ENCODE measurements at places on chromosomes 5 and 9.

- no peak for DNase-seq
Measured at GRCh38 chr5:38607930-38608564, 51.6 kb upstream of the LIFR start.

DNA sequence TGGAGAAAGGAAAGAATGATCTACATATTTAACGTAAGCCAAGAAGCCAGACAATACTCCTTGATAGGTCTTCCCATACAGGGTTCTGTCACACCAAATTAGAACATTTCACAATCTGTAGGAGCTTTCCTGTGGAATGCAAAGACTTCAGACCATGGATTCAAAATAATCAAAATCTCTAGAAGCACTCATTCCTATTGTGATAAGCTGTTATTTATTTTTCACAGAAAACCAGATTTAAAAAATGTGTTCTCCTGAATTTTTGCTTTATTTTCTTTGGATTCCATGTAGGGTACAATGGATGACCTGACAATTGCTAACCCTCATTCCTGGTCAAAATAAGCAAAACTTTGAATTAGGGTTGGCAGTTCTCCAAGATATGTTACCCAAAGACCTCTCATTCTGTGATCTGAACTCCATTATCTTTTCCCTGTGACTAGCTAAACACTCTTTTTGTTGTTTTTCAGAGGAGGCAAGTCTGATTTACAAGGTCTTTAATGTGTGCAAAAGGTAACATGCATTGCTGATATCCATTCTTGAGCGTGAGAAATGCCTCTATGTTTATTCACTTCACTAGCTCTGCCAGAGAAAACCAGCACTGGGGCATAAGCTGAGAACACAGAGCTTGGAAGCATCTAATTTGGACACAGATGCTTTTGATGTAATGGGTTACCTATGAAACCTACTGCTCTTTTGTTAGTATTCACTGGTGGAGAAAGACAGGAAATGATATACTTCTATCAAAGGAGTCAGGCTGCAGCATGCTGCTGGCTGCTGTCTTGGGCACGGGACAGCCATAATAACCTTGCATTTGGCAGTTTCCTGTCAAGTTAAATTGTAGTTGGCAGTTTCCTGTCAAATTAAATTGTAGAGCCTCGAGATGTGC lies 31.4 kb downstream of the ACTBL2 start:
- peak; percentile 53 for DNase-seq

DNA sequence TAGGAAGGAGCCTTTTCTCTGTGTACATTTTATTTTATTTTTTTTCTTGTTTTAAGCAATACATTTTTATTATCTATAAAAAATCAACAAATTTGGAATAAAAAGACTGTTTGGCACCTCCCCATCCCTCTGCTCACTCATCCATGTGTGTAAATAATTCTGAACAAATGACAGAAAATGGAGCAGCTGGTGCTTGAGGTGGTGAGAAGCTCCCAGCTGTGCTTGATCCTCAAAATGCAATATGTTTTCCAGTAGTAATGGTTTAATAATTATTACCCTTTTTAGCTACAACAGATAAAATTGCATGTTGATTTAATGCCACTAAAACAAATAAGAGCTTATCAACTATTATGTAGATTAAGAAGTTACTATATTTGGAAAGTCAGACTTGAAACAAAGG lies 132.5 kb downstream of the CDH18 start:
- DNase-seq = no peak

- DNase-seq = no peak
Measured at GRCh38 chr5:101174981-101175380, 271.9 kb upstream of the ST8SIA4 start.

- peak; percentile 48 for DNase-seq
Measured at GRCh38 chr9:131668439-131669268, 71.2 kb downstream of the RAPGEF1 start.

DNA sequence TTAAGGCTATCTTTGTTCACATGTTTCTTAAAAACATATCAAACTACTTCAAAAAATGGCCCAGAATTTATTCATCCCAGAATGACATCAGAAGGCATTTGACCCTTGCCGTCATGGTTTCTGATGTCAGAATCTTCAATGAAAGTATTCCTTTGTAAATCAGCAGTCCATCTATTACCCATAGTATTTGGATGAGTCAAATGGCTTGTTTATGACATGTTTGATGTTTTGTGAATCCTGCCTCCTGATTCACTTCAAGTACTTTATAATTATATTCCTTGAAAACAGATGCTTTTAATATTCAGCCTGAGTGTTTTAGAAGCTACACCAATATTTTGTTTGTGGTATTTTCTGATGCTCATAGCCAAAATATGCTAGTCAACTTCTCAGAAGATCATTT lies 200.8 kb upstream of the MEF2C start:
- DNase-seq = no peak

GRCh38 chr5:154059583-154059982 lies 20.8 kb downstream of the MFAP3 start:
- DNase-seq = no peak

DNA sequence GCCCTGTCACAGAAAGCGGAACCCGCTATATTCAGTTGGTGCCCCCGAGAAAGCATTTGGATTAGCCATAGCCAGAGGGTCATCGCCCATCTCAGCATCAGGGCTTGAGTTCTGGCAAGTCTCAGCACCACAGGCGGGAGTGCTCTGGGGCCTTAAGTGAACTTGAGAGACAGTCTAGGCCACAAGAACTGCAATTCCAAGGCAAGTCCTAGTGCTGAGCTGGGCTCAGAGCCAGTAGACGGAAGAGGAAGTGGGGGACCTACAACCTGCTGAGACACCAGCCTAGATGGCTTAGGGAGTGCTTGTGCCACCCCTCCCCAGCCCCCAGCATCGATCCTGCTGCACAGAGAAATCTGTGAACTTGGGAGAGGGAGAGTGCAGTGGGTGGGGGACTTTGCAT lies 594.9 kb downstream of the CCDC171 start:
- DNase-seq = no peak

- no peak for DNase-seq
Measured at GRCh38 chr5:7844901-7845300, 6.0 kb downstream of the CFAP90 start.

DNA sequence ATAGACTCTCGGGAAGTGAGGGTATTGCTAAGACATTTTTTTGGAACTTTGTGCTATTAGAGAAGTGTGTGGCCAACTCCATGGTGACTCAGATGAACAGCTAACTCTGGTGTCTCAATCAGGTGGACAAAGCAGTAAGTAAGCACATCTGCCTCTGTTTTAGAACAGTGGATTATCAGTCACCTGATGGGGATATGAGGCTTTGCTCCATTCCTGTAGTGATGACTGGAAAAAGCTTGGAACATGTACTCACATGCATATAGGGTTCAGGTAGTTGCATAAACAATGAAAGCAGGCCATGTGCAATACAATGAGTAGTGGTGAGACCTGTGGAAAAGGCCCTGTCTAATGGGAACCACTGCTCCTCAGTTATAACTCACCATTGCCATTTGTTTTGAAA lies 168.2 kb upstream of the FBN2 start:
- no peak for DNase-seq

GRCh38 chr9:72473474-72474261 lies 47.7 kb upstream of the TMC1 start:
- DNase-seq = no peak

- DNase-seq = no peak
Measured at GRCh38 chr9:121876658-121877271, 216.3 kb downstream of the TTLL11 start.

DNA sequence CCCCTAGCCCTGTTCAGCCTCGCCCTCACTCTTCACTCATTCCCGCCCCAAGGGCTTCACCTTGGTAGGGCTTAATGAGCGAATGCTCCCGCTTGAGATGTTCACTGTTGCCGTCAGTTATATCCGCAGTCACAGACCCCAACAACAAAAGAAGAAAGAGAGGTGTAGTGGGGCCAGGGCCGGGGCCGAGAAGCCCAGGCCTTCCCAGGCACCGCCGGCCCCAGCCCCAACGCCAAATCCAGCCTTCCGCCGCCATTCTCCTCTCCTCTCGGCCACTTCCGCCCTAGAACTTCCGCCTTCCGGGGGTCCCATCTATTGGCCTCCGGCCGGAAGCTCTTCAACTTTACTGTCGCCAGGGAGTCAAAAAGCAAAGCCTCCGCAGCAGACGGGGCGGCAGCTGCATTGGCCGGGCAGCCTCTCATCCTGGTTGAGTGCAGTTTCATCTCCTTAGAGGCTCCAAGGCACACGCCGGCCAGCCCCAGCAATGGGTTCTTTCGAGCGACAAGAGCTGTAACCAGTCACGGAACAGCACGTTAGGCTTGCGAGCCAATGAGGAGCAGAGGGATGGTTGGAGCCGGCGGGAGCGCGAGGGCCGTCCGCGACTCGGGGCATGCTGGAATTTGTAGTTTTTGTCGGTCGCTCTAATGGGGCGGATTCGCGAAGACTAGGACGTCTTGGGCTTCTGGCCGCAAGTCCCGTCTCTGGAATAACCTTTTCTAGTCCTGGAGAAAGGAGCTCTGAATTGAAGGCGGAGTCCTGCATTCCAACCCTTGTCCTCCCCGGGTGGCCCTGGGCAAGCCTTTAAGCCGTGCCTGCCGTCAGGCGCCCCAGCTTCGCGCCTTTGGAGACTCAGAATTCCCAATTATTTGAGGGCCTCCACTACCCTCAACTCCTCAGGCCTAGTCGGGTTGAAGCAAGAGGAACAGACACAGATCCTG lies at the start of gene LMAN2:
Gene LMAN2, minus strand, starts transcription at position 277 of the 938 bp plus-strand sequence. Its CDS starts 21 bp downstream, at position 256.
- DNase-seq = peak; percentile 90

DNA sequence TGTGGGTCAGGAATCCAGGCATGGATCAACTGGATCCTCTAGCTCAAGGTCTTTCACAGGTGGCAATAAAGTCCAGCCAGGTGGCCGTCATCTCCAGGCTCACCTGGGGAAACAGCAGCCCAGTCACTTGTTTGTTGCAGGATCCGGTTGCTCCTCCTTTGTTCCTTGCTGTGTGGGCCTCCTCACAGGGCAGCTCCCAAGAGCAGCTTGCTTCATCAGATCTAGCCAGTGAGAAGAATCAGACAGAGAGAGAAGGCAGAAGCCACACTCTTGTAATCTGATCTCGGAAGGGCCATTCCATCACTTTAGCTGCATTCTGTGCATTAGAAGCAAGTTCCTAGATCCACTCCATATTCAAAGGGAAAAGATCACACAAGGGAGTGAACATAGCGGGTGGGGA lies 3.2 kb upstream of the HSD17B3 start:
- DNase-seq = no peak

DNA sequence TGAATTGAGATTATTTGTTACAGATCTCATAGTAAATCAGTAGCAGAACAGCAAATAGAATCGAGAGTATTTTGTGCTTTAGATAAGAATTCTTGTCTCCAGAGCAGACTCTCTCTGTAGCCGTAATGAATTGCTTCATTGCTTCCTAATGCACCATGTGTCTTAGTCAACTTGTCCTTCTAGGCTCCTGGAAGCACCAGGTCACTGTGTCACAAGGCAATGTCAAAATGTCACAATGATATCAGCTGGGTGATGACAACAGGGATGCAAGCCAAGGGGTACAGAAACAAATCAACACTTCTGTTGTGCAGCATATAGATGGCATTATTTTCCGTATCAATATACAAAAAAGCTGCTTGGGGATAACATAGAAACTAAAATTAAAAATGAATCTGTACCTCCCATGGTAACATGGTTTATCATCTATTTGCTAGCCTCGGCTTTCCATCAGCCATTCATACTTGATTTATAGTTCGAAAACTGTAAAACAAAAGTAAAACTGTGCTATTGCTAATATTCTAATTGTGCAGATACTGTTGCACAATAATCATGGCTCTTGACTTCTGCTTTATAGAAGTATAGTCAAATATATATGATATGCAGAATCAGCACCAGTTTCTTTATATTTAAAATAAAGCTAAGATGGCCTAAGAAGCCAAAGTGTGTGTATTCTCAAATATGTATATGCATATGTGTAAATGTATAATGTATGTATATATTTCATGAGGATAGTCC lies 435.9 kb upstream of the TLE4 start:
- DNase-seq = no peak

GRCh38 chr5:81762853-81763252 lies 12.0 kb upstream of the SSBP2 start:
- no peak for DNase-seq

GRCh38 chr5:156451505-156451904 lies 124.5 kb downstream of the SGCD start:
- DNase-seq = no peak

GRCh38 chr9:108234811-108235210 lies 621.0 kb downstream of the ACTL7B start:
- no peak for DNase-seq

GRCh38 chr5:93715327-93715726 lies 26.1 kb downstream of the POU5F2 start:
- DNase-seq = no peak

- DNase-seq = no peak
Measured at GRCh38 chr9:89153232-89154017, 25.2 kb downstream of the SHC3 start.

DNA sequence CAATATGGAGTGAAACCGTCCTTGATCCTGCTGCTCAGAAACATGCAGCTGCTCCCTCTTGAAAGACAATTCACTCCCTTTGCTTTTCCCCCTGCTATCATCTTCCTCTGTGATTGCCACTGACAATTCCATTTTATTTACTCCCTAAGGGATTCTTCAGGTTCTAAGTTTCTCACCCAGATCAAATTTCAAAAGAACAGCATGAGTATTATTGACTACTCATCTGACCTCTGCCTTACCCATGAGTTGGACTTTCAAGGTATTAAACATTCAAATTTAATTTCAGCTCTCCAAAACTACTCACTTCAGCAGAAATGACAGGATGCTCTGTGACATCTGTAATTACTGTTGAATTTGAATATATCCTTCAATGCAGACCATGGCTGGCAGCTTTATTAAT lies 236.5 kb upstream of the HAPLN1 start:
- DNase-seq = no peak

GRCh38 chr5:58681943-58682342 lies 99.1 kb downstream of the RAB3C start:
- DNase-seq = no peak

DNA sequence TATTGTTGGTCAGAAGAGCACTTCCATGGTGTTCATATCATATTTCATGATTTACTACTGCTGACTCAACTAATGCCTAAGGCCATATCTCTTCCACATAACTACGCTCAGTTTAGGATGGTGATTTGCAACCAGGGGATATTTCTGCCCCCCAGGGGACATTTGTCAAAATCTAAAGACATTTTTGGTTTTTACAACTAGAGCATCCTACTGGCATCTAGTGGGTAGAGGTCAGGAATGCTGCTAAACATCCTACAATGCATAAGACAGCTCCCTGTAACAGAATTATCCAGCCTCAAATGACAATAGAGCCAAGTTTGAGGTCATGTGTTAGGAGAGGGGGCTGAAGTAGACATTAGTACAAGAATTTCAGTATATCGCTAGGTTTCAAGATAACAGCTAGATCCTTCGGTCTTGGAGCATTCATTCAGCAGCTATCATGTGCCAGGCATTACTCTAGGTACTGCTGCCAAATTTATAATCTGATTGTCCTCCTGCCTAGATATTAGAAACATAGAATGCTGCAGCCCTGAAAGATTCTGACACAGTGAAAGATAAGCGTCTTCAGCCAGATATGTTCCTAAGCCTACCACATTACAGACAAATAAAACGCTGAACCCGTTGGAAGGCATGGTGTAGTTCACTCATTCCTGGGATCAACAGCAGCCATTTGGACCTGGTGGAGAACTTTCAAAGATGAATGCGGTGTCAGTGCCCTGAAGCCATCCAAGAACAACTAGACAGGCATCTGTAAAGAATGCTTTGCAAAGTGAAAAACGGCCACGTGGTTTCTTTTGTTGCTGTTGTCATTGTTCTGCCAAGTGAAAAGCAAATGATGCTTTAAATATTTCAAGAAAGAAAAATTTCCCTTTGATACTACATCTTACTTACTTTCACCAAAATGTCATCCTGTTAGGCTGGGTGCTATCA lies 55.5 kb upstream of the FST start:
- DNase-seq = no peak

GRCh38 chr9:12723409-12724028 lies 30.3 kb downstream of the TYRP1 start:
- DNase-seq = no peak

GRCh38 chr5:165139262-165139661 lies 1633.8 kb downstream of the MAT2B start:
- no peak for DNase-seq

Measured in stimulated activated naive CD4-positive, alpha-beta T cell (primary cell).